Cortex of kidney (tissue), 1 donor: ENCODE measurements at places on chromosomes 1 and 21.

DNA sequence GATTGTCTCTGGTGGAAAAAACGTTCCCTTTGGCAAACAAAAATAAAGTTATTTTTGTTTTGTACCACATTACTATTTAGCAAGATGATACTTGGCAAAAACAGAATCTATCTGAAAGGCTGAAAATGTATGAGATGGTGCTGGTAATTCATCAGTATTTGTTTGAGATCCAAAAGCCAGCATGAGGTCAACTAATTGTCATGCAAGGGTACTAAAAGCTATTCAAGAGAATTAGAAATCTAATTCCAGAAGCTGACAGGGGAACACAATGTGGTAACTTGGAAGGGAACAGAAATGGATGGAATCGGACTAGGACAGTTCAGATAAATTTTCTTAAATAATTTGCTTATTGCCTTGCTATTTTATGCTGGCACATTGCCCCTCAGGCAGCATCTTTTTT lies 263.8 kb downstream of the KCNT2 start:
- no peak for DNase-seq

DNA sequence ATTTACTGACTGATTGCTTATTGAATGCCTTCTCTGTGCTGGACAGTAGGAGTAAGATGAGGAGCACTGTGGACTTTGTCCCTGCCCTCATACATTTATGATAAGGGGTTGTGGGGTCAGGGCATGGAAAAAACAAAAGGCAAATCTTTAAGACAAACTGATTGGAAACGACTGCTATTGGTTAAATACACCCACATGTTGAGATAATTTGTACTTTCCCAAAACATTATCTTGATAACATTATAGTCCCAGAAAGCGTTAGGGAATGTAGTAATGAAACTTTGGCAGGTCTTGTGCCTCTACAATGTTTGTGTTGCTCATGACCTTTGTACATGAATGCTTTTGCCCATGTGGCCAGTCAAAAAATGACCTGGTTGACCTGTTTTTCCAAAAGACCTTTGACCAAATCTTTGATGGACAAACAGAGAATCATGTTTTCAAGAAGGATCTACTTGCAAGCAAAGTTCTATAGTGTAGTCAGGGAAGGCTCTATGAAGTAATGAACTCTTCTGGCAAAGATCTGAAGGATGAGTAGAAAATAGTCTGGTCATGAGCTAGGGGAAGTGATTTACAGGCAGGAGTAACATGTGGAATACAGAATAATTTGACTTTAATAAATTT lies 50.9 kb downstream of the LEPR start:
- no peak for DNase-seq

- DNase-seq = no peak
These were observed 38.9 kb downstream of the DR1 start for GRCh38 chr1:93384656-93385055.

DNA sequence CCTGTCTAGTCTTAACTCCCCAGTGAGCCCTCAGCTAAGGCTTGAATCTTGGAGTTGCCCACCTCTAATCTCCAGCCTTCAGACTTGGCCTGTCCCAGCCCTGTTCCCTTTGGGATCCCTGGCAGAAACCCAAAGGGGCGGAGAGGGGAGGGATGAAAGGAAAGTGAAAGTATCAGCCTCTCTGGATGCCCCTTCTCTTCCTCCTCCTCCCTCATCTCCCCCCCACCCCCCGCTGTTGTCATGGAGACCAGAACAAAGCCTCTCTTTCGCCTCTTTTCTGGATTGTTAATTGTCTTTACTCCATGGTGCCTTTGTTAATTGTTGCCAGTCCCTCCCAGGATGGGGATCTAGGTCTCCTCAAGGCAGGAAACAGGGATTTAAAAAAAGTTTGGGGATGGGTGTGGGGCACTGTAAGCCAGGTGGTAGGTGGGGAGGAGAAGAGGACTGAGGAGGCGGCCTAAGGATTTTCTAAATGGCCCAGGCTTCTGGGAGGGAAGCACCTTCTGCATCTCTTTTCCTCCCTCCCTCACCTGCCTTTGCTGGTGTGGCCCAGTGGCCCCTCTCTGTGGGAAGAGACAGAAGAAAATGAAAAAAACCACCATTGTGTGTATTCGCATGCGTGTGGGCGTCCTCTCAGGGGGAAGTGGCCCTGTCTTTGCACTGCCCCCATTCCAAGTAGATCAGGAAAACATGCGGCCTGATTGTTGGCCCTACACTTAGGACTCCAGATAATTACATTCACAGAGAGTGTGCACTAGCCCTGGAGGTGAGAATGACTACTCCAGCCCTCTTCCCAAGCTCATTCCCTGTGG lies 7.5 kb upstream of the SOX13 start:
- DNase-seq = no peak

GRCh38 chr1:218495931-218496330 lies 150.8 kb downstream of the TGFB2 start:
- no peak for DNase-seq

DNA sequence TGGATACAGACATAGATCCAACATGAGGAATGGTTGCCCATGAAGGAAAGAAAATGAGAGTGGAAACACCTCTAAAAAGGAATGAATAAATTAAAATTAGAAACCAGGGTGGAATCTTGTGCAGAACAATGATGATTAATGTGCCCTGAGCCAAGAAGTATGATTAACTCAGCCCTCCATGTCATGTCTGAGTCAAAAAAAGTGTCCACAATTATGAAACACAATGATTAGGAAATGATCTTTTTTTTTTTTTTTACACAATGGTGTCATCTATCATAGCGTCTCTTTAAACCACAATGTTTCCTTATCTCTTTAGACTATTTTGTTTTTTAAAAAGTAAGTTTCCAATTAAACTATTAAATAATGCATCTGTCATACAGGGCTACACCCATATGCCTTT lies 78.9 kb upstream of the RAB4A start:
- DNase-seq = no peak

GRCh38 chr1:34866762-34867109 lies 7.2 kb upstream of the SMIM12 start:
- DNase-seq = no peak

- no peak for DNase-seq
These were observed 65.9 kb upstream of the GADD45A start for GRCh38 chr1:67619080-67619479.
